Memory B cell (primary cell): ENCODE measurements at places on chromosomes 1 and 21.

DNA sequence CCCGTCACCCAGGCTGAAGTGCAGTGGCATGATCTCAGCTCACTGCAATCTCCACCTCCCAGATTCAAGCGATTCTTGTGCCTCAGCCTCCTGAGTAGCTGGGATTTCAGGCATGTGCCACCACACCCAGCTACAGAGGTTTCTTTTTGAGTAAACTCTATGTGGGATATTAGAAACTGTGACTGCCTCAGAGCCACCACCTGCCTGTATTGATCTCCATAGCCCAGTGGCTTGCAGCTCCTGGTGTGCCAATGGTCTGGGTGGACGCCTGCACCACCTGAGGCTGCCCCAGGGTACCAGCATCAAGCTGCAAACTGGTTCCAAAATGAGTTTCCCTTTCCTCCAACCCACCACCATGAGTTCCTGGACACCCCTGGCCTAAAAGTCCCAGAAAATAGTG is 89.7 kb upstream of the SLC44A3 start:
- no peak for DNase-seq

DNA sequence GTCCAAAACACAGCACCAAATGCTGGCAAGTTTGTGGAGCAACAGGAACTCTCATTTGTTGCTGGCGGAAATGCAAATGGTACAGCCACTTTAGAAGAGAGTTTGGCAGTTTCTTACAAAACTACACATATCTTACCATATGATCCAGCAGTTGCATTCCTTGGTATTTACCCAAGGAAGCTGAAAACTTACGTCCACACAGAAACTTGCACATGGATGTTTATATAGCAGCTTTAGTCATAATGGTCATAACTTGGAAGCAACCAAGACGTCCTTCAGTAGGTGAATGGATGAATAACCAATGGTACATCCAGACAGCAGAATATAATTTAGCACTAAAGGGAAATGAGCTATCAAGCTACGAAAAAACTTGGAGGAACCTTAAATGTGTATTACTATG is 66.4 kb downstream of the MARK1 start:
- no peak for DNase-seq

- no peak for DNase-seq
Measured at GRCh38 chr1:172451002-172451443, 7.2 kb upstream of the PIGC start.

DNA sequence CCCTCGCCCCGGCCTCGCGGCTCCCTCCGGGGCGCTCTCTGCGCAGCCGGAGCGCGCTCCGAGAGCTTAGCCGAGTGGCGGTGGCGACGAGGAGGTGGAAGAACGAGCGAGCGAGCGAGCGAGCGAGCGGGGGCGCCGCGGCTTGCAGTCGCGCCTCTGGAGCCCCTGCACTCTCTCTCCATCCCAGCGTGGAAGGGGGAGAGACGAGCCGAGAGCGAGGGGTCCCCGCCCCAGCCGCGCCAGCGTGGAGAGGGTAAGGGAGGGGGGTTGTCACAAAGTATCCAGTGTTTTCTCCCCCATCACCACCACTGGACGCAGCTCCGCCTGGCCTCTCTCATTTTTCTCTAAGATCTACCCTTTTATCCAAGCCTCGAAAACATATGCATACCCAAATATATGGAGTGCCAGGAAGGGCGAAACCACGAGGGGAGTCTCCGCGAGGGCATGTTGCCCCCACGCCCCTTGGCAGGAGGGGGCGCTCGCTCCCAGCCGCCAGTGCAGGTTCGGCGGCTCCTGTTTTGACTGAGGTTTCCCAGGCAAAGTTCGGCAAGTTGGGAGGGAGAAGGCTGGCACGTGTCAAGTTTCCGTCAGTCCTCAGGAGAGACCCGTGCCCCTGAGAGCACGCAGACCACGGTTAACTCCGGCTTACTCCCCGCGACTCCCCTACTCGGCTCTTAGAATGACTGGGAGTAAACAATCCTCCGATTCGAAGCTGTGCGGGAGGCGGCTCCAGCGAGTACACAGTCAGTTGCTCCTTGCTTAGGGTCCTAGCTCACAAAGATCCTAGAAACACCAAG is 569 bp upstream of the DAB1 start:
- no peak for DNase-seq

DNA sequence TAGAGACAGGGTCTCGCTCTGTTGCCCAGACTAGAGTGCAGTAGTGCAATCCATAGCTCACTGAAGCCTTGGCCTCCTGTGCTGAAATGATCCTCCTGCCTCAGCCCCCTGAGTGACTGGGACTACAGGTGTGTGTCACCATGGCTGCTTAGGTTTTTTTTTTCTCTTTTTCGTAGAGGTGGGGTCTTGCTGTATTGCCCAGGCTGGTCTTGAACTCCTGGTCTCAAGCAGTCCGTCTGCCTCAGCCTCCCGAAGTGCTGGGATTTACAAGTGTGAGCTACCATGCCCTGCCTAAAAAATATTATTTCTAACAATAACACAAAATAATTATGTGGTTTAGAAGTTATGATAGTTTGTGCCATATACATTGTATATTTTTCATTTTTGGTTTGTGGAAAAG is 9.9 kb downstream of the CAMTA1 start:
- DNase-seq, result no peak

GRCh38 chr1:24195874-24196273 is 8.8 kb upstream of the IFNLR1 start:
- no peak for DNase-seq

GRCh38 chr1:17206196-17206595 is 1.3 kb downstream of the PADI1 start:
- DNase-seq, result no peak
